GM18507 (cell line): ENCODE measurements at places on chromosomes 5 and 9.

- no peak for DNase-seq
Measured at GRCh38 chr9:87818308-87818707, 64.4 kb upstream of the SPATA31E1 start.

DNA sequence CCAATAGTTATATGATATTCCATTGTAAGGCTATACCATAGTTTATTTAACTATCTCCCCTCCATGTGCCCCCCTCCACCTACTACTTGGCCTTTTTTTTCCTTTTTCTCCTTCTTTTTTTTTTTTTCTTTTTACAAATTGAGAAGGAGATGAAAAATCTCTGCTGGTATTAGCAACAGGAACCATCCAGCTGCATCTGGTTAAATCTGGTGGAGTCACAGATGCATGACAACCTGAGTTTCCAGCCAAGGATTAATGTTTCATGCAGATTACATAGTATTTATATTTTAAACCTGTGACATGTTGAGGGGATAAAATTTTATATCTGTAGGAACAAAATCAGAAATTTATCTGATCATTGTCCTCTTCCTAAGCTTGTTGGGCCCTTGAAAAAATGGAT, 128.5 kb upstream of the IQGAP2 start:
- DNase-seq: no peak

GRCh38 chr5:146818822-146819221, 59.7 kb downstream of the PPP2R2B start:
- no peak for DNase-seq

DNA sequence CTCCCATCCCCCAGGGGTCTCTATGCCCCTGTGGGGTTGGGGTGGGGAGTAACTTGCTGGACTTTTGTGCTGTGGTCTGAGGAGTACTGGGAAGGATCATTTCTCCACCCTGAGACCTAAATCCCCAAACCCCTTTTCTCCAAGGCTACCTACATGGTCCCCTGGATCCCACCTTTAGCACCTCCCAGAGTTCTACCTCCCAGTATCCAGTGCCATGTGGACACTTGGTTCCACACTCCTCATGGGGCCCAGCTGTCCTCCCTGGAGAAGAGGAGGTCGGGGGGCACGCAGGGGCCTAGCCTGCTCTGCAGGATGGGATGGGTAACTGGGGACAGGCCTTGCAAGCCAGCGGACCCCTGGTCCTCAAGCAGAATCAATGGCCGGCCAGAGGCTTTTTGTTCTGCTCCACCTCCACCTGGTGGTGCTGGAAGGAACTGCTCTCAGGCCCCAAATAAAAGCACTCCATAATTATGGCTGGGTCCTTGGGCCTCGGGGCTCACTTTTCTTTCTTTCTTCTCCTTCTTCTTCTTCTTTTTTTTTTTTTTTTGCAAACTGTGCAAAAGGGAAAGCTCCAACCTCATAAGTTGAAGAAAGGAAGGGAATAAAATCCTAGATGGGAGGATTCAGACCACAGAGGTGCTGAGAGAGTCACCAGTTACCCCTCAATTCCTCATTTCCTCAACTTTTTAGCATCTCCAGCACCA, 68.4 kb downstream of the PSD2 start:
- DNase-seq: peak; percentile 62

DNA sequence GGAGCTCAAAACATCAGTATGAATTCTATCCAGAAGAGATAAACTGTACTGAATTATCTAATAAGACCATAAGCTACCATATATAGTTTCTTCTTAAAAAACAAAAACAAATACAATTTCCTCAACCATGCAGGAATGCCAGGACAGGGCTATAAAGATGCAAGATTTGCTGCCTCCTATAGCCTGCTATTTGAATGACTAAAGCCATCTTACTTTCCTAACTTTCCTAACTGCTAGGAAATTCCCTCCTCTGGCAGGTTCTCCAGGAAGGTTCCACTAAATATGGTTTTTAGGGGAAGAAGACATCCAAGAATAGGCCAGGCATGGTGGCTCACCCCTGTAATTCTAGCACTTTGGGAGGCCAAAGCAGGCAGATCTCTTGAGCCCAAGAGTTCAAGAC, 15.1 kb downstream of the KIF27 start:
- no peak for DNase-seq

DNA sequence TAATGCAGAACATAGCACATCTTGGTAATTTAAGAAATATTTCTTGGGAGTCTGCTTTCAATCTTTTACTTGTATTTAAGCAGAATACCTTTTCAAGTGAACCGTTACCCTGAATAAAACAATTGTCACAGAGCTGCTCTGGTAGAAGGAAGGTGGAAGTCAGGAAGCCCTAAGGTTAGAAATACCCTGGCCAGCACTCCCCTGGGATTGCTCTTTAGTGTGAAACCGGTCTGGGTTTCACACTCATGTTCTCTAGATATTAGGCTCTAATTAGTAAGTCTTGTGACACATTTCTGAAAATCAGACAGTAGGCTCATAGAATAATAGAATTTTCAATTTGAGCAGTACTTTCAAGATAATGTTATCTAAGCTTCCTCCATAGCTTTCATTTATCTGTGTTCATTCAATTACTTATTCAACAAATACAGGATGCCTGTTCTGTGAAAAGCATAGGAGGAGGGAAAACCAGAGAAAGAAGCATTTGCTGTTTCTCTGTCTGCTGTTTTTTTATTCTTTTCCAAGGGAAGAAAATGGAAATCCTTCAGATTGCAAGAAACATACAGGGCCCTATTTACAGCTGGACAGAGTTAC, 825.5 kb downstream of the TLR4 start:
- peak; percentile 5 for DNase-seq

DNA sequence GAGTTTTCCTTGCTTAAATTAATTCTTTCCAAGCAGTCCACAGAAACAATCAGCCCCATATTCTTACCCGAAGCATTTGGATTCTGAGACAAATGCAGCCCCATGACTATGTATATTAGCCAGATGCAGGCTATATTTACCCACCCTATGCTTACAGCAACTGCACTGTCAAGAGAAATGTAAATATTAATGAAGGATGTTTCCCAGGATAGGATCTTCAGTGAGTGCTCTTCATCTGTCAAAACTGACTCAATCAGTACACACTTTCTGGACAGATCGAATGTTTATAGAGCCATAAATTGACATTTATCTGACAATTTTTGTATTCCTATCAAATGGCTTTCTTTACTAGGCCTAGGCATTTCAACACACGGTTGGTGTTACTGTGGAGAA, 725.3 kb upstream of the SEMA6A start:
- no peak for DNase-seq

- no peak for DNase-seq
Measured at GRCh38 chr9:10050016-10050415, 562.8 kb downstream of the PTPRD start.

GRCh38 chr9:93665637-93666438, 89.5 kb downstream of the PHF2 start:
- no peak for DNase-seq

GRCh38 chr5:61840361-61840760, 465.6 kb upstream of the KIF2A start:
- no peak for DNase-seq

- no peak for DNase-seq
Measured at GRCh38 chr5:118430076-118430475, 558.3 kb downstream of the DTWD2 start.

- no peak for DNase-seq
Measured at GRCh38 chr9:87292449-87293191, 205.0 kb upstream of the DAPK1 start.

DNA sequence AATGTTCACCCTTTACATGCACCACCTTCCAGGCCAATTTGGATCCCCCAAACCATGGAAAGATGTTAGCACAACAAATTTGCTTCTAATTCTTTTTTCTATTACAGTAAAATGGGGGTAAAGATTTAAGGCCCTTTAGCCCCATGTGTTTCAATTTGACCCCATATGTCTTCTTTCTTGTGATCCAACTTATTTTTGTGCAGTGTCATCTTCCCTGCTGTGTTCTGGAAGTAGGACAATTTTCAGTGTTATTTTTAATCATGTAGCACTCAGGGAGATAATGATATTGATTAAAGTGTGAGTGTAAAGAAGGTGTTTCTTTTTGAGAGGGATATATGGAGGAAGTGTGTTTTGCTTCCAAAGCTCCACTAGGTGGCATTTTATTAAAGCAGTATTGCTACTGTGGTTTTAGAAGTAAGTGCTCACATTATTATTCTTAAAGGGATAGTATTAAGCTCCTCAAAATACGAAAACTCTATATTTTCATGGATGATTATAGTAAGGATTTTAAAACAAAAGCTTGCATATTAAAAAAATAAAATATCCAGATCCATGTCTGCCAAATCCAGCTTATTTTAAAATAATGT, 118.7 kb upstream of the ATP10B start:
- no peak for DNase-seq

DNA sequence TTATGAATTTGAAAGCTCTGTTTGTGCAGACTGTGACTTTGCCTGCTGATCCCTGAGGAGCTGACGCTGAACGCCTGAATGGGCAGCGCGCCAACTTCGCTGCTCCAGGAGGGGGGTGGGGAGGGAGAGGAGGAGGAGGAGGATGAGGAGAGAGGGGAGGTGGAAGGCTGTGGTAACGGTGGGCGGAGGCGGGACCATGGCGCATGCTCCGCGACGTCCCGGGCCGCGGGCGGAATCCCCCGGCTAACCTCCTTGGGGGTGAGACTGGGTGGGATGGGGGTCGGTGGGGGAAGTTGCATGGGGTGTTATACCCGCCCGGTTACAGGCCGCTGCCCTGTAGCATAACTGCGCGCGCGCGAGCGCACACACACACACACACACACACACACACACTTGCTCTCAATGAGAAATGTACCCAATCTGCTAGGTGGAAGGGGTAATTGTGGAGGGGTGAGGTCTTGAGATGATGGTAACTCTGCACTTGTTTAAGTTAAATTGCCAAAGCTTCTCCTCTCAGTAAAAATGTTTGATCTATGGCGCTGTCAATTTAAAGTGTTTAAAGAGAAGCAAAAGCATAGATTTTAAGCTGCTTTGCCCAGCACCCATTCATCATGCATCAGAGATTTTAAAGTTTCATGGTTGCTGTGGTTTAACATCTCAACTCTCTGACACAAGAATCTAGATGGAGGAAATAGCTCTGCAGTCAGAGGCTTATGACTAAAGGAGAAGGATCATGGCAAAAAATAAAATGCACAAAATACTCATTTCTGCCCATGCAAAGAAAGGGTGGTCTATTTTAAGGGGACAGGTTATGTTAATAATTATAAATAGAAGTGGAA, 76.6 kb upstream of the TBCA start:
- peak; percentile 64 for DNase-seq

DNA sequence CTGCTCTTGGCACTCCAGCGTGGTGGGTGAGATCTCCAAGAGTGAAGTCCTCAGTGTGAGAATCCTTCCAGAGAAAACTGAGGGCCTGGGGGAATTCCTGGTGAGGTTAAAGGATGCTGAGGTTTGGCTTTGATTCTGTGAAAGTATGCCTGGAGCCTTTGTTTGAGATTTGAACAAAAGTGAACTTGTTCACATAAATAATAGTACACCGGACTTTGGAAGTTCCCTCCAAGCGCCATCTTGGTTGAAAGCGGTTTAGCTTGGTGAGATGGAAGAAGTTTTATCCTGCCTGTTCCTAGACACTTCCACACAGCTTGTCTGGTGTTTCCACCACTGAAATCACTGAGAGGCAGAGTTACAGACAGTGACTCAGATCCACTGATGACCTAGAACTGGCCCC, 286.4 kb downstream of the NTRK2 start:
- DNase-seq: no peak

DNA sequence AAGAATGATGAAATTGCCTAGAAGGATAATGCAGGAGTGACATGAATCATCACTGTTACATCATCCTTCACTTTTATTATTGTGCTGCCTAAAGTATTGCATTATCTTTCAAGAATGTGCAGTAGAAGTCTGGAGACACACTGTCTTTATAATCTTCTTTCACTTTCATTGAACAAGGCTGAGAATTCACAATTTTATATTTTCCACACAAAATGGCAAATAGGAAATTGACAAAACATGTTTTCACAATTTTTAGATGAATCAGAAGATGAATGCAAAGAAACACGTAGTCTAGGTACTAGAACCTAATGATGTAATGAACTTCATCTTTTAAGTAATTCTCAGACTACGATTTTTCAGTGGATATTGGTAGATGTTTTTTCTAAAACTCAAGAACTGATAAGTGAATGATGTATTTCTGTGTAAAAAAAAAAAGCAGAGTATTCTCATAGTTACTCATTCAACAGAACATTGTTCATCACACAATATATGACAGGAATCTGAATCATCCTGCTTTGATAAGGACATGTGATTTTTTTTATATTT, 131.5 kb upstream of the GRHPR start:
- DNase-seq: no peak

DNA sequence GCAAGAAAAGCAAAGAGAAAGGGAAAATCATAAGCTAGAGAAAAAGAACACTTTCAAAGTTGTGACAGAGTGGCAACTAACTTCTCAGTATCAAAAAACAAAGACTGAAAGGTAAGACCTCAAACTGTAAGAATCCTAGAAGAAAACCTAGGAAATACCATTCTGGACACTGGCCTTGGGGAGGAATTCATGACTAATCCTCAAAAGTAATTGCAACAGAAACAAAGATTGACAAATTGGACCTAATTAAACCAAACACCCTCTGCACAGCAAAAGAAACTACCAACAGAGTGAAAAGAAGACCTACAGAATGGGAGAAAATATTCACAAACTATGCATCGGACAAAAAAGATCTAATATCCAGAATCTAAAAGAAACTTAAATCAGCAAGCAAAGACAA, 79.1 kb downstream of the FEM1C start:
- DNase-seq: no peak

GRCh38 chr9:80605129-80605528, 1033.4 kb downstream of the TLE4 start:
- no peak for DNase-seq

DNA sequence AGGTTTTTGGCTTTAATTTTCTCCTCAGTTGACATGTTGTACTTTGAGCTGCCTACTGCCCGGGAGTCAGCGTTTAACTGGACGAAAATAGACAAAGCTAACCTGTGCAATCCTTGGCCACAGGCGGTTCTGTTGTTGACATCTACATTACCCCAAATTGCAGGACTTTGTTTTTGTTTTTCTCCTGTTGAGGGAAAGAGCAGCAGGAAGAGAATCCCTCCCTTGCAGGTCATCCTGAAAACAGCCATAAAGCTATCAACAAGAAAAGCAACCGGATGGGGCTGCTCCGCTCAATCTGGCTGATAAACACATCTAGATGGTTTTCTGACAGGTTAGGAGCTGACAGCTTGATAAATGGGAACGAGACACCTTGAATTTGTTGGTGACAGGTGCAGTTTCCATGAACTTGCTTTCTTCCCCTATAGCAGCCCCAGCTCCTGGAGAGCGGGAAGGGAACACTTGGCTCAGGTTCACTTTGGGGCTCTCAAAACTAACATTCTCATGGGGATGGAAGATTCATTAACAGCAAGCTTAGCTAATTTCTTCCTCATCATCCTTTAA, 331.5 kb downstream of the SLIT3 start:
- DNase-seq: no peak
